GM03348 (cell line): ENCODE measurements at places on chromosomes 12 and 14.
A peak's percentile ranks its signal among the peaks of the same experiment; 100 is the strongest.

DNA sequence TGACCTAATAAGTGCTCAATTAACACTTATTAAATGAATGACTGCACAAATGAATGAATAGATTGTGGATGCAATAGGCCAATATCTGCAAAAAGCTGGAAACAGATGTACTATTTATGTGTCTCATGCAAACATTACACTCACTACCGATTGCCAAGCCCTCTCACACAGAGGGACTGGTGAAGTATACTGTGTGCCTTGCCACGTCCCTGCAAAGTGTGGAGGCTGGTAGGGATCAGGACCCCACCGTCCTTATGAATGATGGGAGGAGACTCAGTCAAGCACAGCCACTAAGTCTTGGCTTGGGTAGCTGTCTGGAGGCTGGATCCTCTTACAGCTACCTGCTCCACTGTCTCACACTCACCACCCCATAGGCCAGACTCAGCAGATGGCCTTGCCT, 3.9 kb upstream of the TUNAR start:
- no peak for DNase-seq

- DNase-seq: no peak
Measured at GRCh38 chr12:58386136-58386535, 444.8 kb downstream of the ATP23 start.

DNA sequence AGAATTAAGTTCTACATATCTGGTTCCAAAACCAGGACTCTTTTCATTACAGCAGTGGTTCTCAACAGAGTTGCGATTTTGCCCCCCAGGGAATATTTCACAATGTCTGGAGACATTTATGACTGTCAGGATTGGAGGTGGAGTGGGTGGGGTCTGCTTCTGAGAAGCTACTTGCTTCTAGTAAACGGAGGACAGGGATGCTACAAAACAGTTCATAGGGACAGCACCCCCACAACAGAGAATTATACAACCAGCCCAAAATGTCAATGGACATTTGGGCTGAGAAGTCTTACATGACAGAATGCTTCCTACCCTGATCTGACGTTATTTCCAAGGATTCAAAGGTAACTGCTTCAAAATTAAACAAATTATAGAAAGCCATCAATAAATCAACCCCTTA, 739 bp upstream of the SPATA7 start:
- peak; percentile 23 for DNase-seq

DNA sequence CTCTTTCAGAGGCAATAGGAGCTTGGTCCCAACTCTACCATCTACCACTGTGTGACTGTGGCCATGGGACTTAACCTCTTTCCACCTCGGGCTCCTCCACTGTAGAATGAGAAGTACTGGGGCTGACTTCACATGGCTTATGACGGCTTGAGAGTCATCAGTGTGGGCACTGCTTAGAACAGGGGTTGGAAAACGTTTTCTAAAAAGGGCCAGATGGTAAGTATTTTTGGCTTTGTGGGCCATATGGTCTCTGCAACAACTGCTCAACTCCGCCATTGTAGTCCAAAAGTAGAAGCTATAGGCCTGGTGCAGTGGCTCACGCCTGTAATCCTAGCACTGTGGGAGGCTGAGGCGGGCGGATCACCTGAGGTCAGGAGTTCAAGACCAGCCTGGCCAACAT, 69.2 kb upstream of the LTA4H start:
- DNase-seq: no peak

DNA sequence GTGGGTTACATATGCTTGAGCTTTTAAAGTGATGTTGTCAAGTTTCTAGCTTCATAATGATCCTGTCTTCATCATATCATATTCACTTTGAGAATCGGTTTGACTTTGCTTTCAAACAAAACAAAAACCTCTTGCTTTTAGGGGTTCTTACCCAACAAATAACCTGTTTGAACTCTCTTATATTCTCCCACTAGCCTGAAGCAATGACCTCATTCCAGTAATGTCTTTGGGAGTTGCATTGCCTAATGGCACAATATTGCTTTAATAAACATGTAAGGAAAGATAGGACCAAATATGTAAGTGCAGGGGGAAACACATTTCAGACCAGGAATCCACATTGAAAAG, 27.7 kb downstream of the WBP11 start:
- DNase-seq: peak; percentile 52

DNA sequence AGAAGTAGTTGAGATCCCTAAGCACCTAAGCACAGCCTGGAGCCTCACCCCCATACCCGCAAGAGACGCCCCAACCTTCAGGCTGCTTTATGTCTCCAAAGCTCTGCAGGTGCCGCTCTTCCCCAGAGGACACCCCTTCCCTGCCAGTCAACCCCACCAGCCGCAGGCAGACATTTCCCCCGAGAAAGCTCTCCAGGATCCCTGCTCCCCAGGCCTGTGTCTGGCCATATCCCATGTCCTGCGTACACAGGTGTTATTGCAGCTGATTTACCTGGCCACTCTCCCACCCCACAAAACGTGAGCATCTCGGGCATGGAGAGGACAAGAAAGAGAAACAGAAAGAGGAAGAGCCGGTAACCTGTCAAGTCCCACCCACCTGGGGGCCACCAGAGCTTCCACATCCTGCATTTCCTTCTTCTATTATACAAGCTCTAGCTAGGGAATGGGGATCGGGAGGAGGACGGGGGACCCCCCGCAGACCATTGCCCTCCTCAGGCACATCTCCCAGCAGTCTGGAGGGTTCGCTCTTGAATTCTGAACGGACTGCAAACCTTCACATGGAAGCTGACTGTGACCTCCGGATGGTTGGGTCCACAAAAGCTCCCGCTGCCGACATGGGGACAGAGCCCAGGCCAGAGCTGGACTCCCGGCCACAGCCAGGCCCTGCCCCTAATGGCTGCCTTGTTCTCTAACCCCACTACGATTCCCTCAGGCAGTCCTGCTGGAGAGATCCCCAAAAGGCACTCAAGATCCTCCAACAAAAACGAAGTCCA, 17.6 kb downstream of the CCDC88C start:
- DNase-seq: no peak

DNA sequence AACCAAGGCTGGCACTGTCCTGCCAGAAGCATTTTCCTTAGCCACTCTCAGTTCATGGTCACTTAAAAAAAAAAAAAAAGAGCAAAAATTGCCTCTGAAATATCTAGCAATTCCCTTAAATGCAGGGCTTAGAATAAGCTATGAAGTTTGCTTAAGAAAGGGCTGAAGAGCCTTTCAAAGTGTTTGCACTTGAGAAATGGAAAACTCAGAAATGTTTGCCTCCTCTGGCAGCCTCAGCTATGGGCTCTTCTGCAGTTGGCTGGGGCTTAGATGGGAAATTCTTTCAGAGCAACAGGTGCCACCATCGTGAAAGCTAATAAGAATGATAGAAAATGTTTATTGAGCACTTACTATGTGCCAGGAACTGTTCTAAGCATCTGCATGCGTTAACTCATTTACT, 48.5 kb upstream of the TSPAN11 start:
- no peak for DNase-seq

GRCh38 chr12:61161961-61162360, 1098.2 kb upstream of the USP15 start:
- DNase-seq: no peak

GRCh38 chr12:94169966-94170689, 21.8 kb downstream of the PLXNC1 start:
- no peak for DNase-seq

- no peak for DNase-seq
Measured at GRCh38 chr12:22473212-22473611, 71.1 kb downstream of the C2CD5 start.

DNA sequence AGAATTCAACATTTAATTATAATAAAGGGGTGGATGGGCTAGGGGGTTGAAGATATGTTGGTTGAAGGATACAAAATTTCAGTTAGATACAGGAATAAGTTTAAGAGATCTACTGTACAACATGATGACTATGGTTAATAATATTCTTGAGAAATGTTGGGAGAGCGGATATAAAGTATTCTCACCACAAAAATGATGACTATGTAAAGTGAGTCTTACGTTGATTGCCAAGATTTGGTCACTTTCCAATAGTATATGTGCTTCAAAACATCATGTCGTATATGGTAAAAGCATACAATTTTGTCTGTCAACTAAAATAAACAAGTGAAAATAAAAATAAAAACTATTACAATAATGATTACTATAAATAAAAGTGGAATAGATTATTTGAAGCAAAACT, 802.0 kb downstream of the C12orf50 start:
- no peak for DNase-seq
